ENCODE measurements at places on chromosomes 6 and 20. TPM values are rescaled to one million over a fixed set of nuclear protein-coding genes. Genes with fewer than 3 reads are reported as not detected.
A peak's percentile ranks its signal among the peaks of the same experiment; 100 is the strongest.

RGS17 gene
- total RNA-seq = 0.34 TPM

GRCh38 chr20:49854190-49854875 lies 41.7 kb downstream of the SLC9A8 start:
- peaks cover 66% of the 10 kb centered on the region for H3K36me3 ChIP-seq
- no peak overlapping the region for H3K4me3 ChIP-seq
- no peak for DNase-seq
- H3K4me1 ChIP-seq = peaks cover 18% of the 10 kb centered on the region
- H3K27me3 ChIP-seq = no peaks in the 10 kb centered on the region

GRCh38 chr6:38039502-38039901 lies 220.0 kb downstream of the ZFAND3 start:
- H3K27me3 ChIP-seq = no peaks in the 10 kb centered on the region
- no peak overlapping the region for H3K4me3 ChIP-seq
- DNase-seq = no peak
- no peaks in the 10 kb centered on the region for H3K36me3 ChIP-seq
- H3K4me1 ChIP-seq = peaks cover 31% of the 10 kb centered on the region

DNA sequence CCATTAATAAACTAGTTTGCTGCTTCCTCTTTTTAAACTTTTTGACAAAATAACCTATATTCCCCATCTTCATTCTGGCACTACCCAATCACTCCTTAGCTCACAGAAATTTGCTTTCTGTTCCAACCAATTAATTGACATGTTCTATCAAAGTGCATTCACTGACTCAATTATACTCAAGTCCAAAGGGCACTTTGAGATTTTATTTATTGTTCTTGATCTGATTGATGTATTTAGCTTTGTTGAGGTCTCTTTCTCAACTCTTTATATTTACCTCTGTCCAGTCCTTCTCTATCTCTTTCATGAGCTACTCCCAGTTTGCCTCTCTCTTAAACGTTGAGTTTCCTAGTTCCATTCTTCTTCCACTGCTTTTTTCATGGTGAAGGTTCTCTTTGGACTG lies 104.4 kb upstream of the TENT5A start:
- H3K36me3 ChIP-seq = no peaks in the 10 kb centered on the region
- H3K4me1 ChIP-seq = peaks cover 3% of the 10 kb centered on the region
- H3K4me3 ChIP-seq = no peak overlapping the region
- no peaks in the 10 kb centered on the region for H3K27me3 ChIP-seq

DNA sequence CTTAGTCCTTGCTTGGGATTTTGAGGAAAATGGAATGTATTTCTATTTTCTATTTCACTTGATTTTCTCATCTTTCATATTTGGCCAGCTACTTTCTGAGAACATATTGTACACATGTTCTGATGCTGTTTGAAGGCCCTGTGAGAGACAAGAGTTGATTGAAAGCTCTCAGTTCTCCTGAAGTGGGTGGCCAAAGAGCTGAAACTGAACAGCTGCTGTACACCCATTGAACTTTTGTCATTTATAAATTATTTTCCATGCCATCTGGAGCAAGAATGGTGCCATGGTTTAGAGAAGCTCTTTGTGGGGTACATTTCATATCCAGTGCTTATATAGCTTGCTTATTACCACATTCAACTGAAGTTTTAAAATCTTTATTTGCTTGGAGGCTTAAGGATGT lies 298.3 kb downstream of the PRL start:
- H3K36me3 ChIP-seq = no peaks in the 10 kb centered on the region
- H3K27me3 ChIP-seq = no peaks in the 10 kb centered on the region
- no peak overlapping the region for H3K4me3 ChIP-seq
- H3K4me1 ChIP-seq = peaks cover 6% of the 10 kb centered on the region

FOXF2 gene
- total RNA-seq = 170 TPM

MPIG6B gene
- total RNA-seq = not detected

- H3K36me3 ChIP-seq = no peaks in the 10 kb centered on the region
- no peak for DNase-seq
- no peaks in the 10 kb centered on the region for H3K27me3 ChIP-seq
- no peak overlapping the region for H3K4me3 ChIP-seq
These were observed 51.1 kb upstream of the SSTR4 start for GRCh38 chr20:22984008-22984407.

C6orf58 gene
- not detected for total RNA-seq

- no peak for DNase-seq
- H3K27ac ChIP-seq = no peak overlapping the region
- H3K4me1 ChIP-seq = peaks cover 16% of the 10 kb centered on the region
- H3K4me3 ChIP-seq = no peak overlapping the region
- peaks cover under 1% of the 10 kb centered on the region for H3K36me3 ChIP-seq
- no peaks in the 10 kb centered on the region for H3K27me3 ChIP-seq
These were observed 118.8 kb downstream of the RALGAPA2 start for GRCh38 chr20:20593447-20594170.

- peaks cover 4% of the 10 kb centered on the region for H3K4me1 ChIP-seq
- H3K27ac ChIP-seq = peak overlapping the region; percentile 23
- H3K27me3 ChIP-seq = no peaks in the 10 kb centered on the region
- no peak for DNase-seq
- H3K4me3 ChIP-seq = no peak overlapping the region
These were observed 10.9 kb upstream of the F13A1 start for GRCh38 chr6:6331393-6331792.

PROKR2 gene
- not detected for total RNA-seq

DNA sequence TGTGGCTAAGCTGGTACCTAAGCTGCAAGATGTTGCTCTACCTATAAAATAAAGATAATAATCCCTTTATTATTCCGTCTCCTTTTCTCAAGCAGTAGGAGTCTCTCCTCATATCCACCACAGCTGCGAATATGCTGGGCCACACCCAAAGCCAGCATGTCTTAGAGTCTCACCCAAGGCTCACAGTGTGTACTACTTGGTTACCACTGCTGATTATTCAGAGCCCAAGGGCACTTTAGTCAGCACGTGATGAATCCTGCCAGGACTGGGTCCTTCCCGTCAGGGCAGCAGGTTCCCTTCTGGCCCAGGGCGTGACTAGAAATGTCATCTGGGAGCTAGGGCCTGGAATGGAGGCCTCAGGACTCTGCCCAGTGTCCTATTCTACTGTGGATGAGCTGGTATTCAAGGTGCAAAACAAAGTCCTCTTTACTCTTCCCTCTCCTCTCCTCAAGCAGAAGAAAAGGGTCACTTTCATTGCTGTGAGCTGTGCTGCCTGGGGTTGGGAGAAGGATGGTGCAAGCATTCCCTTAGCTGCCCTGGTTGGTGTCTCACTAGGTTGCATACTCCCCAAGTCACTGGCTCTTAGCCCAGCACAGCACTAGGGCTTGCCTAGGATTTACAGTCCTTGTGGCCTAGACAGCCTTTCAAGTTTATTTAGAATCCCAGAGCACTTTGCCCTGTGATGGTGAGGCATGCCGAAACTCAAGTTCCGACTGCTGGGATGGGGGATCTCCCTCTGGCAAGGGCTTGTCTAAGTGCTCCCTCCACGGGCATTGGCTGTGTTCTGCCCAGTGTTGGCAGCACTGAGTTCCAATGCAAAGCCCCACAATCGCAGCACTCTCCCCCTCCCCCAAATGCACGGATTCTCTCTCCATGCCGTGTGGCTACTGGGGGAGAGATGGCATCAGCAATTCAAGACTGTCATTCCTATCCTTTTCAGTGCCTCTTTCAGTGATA lies 320.2 kb downstream of the BTBD9 start:
- no peaks in the 10 kb centered on the region for H3K36me3 ChIP-seq
- H3K27ac ChIP-seq = no peak overlapping the region
- H3K27me3 ChIP-seq = no peaks in the 10 kb centered on the region
- no peaks in the 10 kb centered on the region for H3K4me1 ChIP-seq
- no peak overlapping the region for H3K4me3 ChIP-seq
- DNase-seq = no peak

IRAK1BP1 gene
- 3.1 TPM for total RNA-seq

ECT2L gene
- total RNA-seq = 0.17 TPM

EDN1 gene
- total RNA-seq = 5.4 TPM

PRR18 gene
- total RNA-seq = not detected

SNAI1 gene
- total RNA-seq = 0.83 TPM

CEP162 gene
- 7.5 TPM for total RNA-seq

GRCh38 chr6:25312034-25312620 lies 33.0 kb downstream of the CARMIL1 start:
- no peaks in the 10 kb centered on the region for H3K36me3 ChIP-seq
- DNase-seq = no peak
- peak overlapping the region; percentile 27 for H3K27ac ChIP-seq
- peaks cover 10% of the 10 kb centered on the region for H3K4me1 ChIP-seq
- H3K27me3 ChIP-seq = peaks cover 3% of the 10 kb centered on the region
- H3K4me3 ChIP-seq = no peak overlapping the region

GRCh38 chr20:51388756-51389542 lies 153.6 kb downstream of the NFATC2 start:
- H3K27ac ChIP-seq = peak overlapping the region; percentile 40
- peaks cover 4% of the 10 kb centered on the region for H3K36me3 ChIP-seq
- no peaks in the 10 kb centered on the region for H3K27me3 ChIP-seq
- DNase-seq = no peak
- no peak overlapping the region for H3K4me3 ChIP-seq

HCRTR2 gene
- total RNA-seq = not detected

TRIM10 gene
- 0.17 TPM for total RNA-seq

BMP5 gene
- total RNA-seq = 1.3 TPM

DNA sequence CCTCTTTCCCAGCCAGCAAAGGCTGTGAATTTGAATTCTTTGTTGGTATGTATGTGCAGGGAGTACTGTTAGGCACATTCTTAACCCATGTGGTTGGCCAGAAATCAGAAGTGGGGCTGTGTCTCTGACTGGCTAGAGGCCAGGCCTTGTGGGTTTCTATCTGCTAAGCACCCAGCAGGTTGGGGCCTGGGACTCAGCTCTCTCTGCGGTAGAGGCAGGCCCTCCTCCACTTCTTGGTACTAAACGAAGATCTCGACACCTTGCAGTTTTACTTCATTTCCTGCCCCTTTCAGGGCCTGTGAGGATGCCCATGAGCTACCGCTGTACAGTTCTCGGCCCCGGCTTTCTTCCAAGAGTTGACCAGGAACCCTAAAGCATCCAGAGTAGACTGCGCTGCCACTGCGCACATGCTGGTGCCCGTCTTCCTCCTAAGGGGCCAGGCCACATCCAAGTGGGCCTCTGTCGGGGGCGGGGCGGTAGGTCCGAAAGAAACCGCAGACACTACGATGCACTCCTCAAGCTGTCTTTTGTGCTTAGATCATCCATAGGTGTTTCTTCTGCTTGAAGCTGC lies 51.1 kb downstream of the TCP11 start:
- H3K36me3 ChIP-seq = peaks cover 58% of the 10 kb centered on the region
- H3K27me3 ChIP-seq = no peaks in the 10 kb centered on the region
- H3K4me3 ChIP-seq = no peak overlapping the region
- H3K27ac ChIP-seq = peak overlapping the region; percentile 77

GRCh38 chr20:48919882-48920526 lies 1.5 kb upstream of the ARFGEF2 start:
- no peak for DNase-seq
- H3K4me1 ChIP-seq = peaks cover 36% of the 10 kb centered on the region
- no peak overlapping the region for H3K4me3 ChIP-seq
- no peaks in the 10 kb centered on the region for H3K36me3 ChIP-seq
- no peaks in the 10 kb centered on the region for H3K27me3 ChIP-seq
- no peak overlapping the region for H3K27ac ChIP-seq

DNA sequence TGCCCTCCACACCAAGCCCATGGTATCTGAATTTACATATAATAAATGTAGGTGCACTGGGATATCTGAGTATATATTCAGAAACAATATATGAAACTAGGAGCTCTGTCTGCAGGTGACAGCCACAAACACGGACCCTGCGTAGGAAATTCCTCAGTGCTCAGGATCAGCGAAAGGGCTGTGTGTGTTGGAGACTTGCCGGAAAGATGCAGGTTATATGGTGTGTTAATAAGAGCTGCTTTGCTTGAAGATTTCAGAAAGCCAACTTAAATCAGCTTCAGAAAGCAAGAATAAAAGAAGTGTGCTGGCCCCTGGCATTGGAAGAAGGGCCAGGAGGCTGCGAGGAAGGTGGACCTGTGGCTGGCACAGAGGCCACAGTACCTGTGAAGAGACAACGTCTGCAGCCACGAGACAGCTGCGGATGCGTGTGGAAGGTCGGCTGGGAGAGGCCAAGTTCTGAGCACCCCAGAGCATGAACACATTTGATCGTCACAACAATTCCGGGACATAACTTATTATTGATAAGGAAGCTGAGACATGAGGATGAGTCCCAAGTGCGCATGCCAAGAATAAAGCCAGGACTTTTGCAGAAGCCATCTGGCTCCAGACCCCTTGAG lies 183.2 kb downstream of the DLL1 start:
- DNase-seq = no peak
- H3K4me1 ChIP-seq = no peaks in the 10 kb centered on the region
- no peak overlapping the region for H3K4me3 ChIP-seq
- H3K36me3 ChIP-seq = no peaks in the 10 kb centered on the region

DNA sequence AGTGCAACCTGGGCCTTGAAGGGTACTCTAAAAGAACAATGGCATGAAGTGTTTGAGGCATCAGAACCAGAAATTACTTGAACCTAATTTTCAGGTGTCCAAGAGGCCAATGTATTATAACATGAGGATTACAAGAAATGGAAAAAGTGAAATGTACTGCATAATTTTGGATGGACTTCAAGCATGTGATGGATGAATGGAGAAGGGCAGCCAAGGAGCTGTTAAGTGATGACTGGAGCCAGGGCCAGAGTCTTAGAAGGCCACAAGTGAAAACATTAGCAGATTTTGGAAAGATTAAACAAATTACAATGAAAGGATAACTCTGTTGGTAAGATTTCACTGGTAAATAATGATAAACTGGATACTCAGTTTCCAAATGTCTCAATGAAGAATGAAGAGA lies 738.2 kb downstream of the CD109 start:
- H3K27me3 ChIP-seq = no peaks in the 10 kb centered on the region
- H3K36me3 ChIP-seq = no peaks in the 10 kb centered on the region
- DNase-seq = no peak
- no peak overlapping the region for H3K4me3 ChIP-seq
- H3K4me1 ChIP-seq = peaks cover 33% of the 10 kb centered on the region
- H3K27ac ChIP-seq = peak overlapping the region; percentile 55

Data from esophagus muscularis mucosa (tissue), 4 donors.